ENCODE measurements at places on chromosomes 13 and 19. TPM values are rescaled to one million over a fixed set of nuclear protein-coding genes. Genes with fewer than 3 reads are reported as not detected.

DNA sequence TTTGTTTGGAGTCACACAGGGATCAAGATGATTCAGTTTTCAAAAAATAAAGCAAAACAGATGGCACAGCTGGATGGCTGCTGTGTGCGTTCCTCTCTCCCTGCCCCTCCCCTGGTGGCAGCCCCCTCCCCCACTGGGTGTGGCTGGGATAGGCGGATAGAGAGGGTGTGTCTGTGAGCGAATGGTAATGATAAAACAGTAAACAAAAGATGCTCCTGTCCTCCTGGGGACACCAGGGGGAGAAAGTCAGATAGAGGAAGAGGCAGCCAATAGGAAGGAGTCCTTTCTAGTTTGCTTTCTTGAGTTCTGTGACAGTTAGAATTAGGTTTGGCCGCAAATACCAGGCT lies 6.5 kb downstream of the TMEM255B start:
- DNase-seq = no peak

DNA sequence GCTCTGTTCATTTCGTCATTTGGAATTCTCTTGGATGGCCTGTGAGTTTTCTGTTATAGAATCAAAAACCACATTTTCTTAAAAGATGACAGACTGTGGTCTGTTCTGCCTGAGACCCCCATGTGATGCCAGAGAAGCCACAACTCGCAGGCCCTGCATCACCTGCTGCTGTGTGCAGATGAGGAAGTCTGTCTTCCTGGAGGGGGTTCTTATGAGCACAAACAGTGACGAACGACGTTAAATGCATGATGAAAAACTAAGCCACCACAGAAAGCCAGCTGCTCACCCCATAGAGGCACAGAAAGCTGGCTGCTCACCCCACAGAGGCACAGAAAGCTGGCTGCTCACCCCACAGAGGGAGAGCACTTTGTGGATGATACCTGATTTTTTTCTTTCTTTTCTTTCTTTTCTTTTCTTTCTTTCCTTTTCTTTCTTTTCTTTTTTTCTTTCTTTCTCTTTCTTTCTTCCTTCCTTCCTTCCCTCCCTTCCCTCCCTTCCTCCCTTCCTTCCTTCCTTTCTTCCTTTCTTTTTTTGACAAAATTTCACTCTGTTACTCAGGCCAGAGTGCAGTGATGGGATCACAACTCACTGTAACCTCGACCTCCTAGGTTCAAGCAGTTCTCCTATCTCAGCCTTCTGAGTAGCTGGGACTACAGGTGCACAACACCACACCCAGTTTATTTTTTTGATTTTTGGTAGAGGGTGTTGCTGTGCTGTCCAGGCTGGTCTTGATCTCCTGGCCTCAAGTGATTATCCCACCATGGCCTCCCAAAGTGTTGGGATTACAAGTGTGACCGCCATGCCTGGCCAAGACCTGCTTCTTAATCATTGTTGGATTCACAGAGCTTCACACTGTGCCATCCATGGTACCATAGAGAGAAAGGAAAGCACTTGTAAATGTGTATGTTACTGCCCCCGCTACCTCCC lies 1191.4 kb downstream of the UQCRFS1 start:
- DNase-seq = no peak

The AXL gene
- total RNA-seq = 455 TPM

The SLC10A2 gene
- total RNA-seq = not detected

Measured in HFFc6 (cell line).